ENCODE measurements at places on chromosomes 3 and 15. TPM values are rescaled to one million over a fixed set of nuclear protein-coding genes. Genes with fewer than 3 reads are reported as not detected.

The RGMA gene
- 47.1 TPM for total RNA-seq

- peak; percentile 23 for DNase-seq
These were observed 71.6 kb downstream of the ABTB1 start for GRCh38 chr3:127744253-127744815.

The MITF gene
- total RNA-seq, result 26.5 TPM

GRCh38 chr3:125055331-125055912 lies 375 bp downstream of the HEG1 start:
- DNase-seq, result peak; percentile 74

The B3GALNT1 gene
- 9.7 TPM for total RNA-seq

DNA sequence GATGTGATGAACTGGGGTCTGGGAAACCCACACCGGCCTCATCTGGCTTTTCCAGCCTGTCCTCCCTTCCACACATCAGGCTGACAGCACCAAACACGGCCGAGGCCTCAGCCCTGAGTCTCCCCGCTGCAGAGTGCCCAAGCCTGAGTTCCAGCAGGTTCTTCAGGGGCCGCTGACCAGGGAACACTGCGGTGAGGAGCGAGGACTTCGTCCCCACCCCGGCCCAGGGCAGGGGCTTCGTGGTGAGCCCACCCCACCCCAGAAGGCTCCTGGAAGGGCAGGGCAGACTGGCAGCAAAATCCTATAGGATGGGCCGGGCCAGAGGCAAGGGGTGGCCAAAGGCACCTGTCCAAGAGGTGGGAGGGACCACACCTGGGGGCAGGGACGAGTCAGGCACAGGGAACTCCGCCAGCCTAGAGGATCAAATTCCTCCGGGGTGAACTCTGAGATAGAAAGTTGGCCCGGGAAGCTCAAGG lies at the start of gene SLC51A:
Gene SLC51A (plus strand): TSS at position 446 of the 476 bp plus-strand sequence. CDS start 179 bp downstream, outside the sequence.
- DNase-seq, result peak; percentile 49

DNA sequence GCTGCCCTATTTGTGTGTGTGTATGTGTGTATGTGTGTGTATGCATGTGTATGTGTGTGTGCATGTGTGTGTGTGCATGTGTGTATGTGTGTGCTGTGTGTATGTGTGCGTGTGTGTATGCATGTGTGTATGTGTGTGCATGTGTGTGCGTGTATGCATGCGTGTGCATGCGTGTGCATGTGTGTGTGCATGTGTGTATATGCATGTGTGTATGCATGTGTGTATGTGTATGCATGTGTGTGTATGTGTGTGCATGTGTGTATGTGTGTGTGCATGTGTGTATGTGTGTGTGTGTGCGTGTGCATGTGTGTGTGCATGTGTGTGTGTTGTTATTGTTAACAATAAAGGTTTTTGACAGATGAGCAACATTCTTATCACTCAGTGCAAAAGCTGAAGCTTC lies 110.8 kb upstream of the HES1 start:
- DNase-seq, result no peak

GRCh38 chr3:144375088-144375487 lies 403.5 kb downstream of the DIPK2A start:
- DNase-seq, result no peak

DNA sequence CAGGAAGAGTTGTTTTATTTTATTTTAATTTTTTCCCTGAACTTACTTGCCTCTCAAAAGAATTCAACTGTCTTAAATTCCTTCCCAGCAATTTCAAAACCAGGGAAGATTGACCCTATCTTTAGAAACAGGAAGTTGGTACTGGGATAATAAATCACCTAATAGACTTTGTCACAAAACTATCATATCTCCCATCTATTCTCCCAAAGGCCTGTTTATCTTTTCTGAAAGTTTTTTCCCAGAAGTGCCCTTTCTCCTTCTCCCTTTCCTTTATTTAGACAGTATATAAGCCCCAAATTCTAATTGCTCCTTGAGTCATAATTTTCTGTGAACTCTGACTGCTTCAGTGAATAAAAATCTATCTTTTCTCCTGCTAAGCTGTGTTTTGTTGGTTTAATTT lies 2.9 kb upstream of the RNF7 start:
- DNase-seq, result no peak
